Retina (tissue), 1 donor: ENCODE measurements at places on chromosomes 7 and 10.

- no peak for DNase-seq
These were observed 2.6 kb downstream of the CLDN4 start for GRCh38 chr7:73833251-73833919.

DNA sequence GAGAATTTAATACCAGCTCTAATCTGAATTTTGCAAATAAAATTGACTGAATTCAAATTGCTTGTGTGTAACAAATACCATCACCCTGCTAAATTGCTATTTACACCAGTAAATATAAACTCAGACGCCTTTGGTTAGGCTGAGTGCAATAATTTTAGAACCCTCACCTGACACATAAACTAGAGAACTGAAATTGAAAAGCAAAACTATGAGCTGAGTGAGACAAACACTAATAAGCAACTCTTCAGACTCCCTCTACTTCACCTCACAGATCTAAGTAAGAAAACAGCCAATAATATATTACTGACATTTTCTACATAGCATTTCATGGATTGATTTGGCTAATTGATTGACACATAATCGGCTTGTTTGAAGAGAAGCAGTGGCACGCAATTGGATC, 621.2 kb downstream of the REEP3 start:
- DNase-seq = no peak

DNA sequence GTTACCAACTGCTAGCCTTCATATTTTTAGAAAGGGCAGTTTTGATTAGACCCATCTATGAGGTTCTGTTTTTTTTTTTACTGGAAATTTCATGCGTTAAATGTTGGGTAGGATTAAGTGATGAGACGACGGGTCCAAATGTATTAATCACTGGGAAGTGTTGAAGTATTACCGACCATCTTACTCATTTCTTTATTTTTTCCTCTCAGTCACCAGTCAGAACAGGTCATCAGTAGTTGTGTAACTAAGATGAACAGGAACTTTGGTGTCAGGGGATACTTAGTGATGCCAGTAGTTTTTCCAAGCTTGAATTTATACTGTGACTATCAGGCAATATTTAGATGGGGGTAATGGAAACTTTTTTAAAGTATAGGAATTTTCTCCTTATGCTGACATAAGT, 14.2 kb downstream of the TFAM start:
- no peak for DNase-seq

GRCh38 chr7:40470091-40470592, 335.3 kb downstream of the SUGCT start:
- DNase-seq = no peak

DNA sequence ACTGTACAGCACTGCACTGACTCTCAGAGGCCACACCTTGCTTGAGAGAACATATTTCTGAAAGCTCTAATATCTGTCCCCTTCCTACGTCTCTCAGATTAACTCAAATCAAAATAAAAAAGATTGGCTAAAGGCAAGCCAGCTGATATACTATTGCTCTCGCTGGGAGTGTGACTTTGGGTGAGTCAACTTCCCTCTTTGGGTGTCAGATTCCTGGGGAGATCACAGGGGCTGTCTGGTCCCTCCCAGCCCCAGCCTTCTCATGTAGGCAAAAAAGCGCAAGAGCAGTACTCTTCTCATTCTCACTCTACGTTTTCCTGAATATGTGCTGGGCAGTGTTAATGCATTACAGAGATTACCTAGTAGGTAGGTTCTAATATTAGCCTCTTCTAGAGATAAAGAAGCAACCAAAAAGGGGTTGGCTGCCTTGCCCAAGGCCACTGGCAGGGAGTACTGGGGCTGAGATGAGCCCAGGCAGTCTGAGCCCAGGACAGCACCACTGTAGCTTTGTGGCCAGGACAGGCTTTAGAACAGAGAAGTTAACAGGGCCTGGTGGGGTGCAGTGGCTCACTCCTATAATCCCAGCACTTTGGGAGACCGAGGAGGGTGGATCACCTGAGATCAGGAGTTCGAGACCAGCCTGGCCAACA, 9.1 kb upstream of the DENND2A start:
- no peak for DNase-seq

- peak; percentile 77 for DNase-seq
These were observed at the start of gene AUTS2 for GRCh38 chr7:69598081-69598486. AUTS2 (plus strand) TSS chr7:69598475; CDS start chr7:69599654, 1,179 bp downstream.

- DNase-seq = no peak
These were observed 11.6 kb downstream of the GHRHR start for GRCh38 chr7:30975256-30975899.

- no peak for DNase-seq
These were observed 515.7 kb downstream of the SORCS1 start for GRCh38 chr10:106648534-106649481.

- DNase-seq = no peak
These were observed 51.1 kb upstream of the EBF3 start for GRCh38 chr10:130015075-130015695.
